ENCODE measurements at places on chromosomes 13 and 19.

DNA sequence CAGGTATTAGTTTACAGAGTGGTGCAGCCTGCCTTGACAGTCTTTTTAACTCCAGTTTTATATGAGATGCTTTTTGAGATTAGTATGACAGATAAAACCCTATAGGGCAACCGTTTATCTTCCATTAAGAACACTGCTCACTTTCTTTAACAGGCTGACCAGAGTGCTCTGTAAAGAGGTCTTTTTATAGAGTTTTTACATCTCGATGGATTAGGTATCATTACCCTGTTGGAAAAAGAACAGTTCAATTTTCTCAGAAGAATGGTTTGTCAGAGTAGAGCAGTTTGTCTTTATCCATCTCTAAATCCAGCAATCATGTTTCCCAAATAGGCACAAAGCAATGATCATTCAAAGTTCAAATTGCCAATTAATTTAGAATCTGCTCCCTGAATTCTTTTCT is 395.2 kb upstream of the ARGLU1 start:
- no peak for DNase-seq

- peak; percentile 34 for DNase-seq
Observed at GRCh38 chr19:16470911-16471811, 609 bp downstream of the EPS15L1 start.

- peak; percentile 64 for DNase-seq
Observed at GRCh38 chr13:98216135-98216565, 39.1 kb upstream of the RNF113B start.

DNA sequence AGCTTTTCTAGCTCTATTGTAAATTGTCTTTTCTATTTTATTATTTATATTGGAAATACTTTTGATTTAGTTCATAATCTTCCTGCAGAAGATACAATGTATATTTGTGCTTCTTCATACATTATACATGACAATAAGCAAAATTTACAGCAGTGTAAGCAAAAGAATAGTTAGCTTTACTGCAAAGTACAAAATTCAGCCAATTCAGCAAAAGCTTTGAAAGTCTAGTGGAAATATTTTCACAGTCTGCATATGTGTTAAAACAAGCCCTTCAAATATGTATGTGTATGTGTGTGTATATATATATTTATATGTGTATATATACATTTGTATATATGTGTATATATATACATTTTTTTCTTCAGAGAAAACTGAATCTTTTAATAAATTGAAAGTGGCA is 879.1 kb downstream of the SLITRK1 start:
- DNase-seq = no peak

DNA sequence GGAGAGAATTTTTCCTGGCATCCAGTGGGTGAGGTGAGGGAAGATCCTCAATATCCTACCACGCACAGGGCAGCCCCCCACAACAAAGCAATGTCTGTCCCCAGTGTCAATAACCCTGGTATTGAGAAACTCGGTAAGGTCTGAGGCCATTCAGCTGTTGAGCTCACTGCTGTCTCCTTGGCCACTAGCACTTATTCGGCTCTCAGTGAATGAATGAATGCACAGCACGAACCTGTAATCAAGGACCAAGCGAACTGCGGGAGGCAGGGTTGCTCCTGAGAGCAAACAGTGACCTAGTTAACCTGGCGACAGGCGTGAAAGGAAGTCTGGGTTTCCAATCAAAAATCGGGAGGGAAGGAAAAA is 640 bp downstream of the ZSCAN5A start:
- no peak for DNase-seq
